Stimulated activated CD4-positive, alpha-beta T cell treated with anti-CD3 and anti-CD28 coated beads, Interleukin-1b, Interleukin-23, amount 100 ng/mL, for 48 hours (primary cell): ENCODE measurements at places on chromosomes 13 and 19.

- no peak for DNase-seq
Observed at GRCh38 chr19:30006207-30006606, 64.2 kb downstream of the URI1 start.

DNA sequence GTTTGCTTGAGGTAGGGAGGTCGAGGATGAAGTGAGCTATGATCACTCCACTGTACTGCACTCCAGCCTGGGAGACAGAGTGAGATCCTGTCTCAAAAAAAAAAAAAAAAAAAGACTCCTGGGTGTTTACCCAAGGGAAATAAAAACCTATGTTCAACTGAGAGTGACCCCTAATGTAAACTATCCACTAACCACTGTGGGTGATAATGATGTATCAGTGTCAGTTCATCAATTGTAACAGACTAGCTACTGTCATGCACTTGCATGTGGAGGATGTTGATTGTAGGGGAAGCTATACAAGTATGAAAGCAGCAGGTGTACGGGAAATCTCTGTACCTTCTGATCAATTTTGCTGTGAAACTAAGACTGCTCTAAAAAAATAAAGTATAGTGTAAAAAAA lies 2.6 kb upstream of the CIB3 start:
- DNase-seq: no peak

DNA sequence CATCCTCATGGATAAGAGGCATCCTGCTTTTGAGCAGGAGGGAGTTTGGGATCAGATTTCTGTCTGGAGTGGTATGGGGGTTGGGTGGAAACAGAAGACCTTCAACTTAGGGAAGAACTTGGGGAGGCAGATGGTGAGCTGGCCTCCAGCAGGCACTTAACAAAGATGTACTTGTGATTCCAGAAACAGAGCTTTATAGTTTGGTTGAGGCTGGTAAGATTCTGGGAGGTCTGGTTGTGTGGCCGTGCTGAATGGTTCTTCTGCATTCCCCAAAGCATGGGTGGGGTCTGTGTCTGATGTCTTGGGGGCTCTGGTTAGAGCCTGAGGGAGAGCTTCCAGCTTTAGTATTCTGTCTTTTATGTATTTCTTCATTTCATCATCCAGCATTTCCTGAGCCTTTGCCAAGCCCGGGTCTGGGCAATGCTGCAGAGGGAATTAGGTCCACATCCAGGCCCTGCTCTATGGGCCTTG lies 4.8 kb downstream of the MEGF8 start:
- no peak for DNase-seq

DNA sequence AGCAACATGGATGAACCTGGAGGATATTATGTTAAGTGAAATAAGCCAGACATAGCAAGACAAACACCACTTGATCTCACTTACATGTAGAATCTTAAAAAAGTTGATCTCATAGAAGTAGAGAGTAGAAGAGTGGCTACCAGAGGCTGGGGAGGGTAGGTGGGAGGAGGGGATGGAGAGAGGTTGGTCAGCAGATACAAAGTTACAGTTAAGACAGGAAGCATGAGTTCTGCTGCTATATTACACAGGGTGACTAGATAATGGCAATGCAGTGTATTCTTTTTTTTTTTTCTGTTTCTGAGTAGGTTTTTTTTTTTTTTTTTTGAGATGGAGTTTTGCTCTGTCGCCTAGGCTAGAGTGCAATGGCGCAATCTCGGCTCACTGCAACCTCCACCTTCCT lies 15.2 kb upstream of the THSD1 start:
- DNase-seq: no peak

DNA sequence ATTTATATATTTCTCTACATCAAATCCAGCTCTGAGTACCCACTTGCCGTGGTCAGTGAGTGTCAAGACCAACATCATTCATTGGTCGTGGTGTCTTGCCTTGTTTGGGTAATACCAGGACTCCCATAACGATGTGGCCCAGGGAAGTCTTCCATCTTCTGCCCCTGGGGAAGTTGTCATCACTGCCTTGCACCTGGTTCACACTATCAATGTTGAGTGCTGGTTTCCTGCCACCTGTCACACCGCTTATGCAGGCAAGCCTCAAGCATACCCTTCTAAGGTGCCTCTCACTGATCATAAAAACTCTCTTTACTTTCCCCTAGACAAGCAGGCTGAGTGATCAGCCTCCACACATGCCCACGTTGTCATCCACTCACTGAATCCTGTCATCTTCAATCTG lies 382.4 kb downstream of the KCTD12 start:
- no peak for DNase-seq

- DNase-seq: no peak
Observed at GRCh38 chr19:55284405-55285058, 735 bp downstream of the BRSK1 start.

- DNase-seq: no peak
Observed at GRCh38 chr13:106906426-106906996, 338.6 kb upstream of the ARGLU1 start.

GRCh38 chr13:43664700-43665191 lies 122.0 kb downstream of the ENOX1 start:
- DNase-seq: no peak

GRCh38 chr19:31290931-31291590 lies 58.2 kb downstream of the TSHZ3 start:
- no peak for DNase-seq

- no peak for DNase-seq
Observed at GRCh38 chr13:98523455-98524102, 53.3 kb downstream of the STK24 start.

DNA sequence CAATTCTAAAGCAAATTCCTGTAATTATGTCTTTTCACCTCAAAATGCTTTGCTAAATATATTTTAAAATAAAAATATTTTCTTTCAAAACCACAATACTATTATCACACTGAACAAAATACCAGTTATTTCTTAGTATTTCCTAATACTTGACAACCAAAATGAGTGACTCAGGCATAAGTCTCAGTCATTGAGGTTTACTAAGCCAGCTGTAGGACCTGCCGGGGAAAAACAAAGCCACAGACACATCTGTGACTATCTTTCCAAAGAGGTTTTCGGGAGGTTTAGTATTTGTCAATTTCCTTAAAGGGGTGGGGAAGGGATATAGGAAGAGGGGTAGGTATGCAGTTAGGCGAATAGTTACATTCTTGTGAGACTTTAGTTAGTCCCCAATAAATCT lies 3.2 kb upstream of the ZNF235 start:
- DNase-seq: no peak
